ENCODE measurements at places on chromosomes 5 and 9.

- DNase-seq = peak; percentile 39
Observed at GRCh38 chr5:159855476-159856191, 60.6 kb upstream of the ADRA1B start.

DNA sequence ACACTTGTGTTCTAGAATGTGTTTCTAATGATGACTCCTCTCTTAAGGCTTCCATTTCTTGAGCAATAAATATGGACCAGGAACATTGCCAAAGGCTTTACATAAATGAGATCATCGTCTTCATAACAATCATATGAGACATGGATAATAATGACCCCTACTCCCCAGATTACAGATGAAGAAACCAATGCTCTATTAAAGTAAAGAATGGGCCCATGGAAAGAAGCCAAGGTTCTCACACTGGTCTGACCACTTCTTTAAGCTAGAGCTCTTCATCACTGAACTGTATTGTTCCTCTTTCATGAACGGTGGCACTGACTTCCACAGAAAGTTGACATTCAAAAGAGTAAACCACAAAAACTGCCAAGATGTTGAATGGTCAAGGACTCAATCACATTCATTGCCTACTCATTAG lies 65.3 kb downstream of the MARCHF3 start:
- DNase-seq = peak; percentile 94

DNA sequence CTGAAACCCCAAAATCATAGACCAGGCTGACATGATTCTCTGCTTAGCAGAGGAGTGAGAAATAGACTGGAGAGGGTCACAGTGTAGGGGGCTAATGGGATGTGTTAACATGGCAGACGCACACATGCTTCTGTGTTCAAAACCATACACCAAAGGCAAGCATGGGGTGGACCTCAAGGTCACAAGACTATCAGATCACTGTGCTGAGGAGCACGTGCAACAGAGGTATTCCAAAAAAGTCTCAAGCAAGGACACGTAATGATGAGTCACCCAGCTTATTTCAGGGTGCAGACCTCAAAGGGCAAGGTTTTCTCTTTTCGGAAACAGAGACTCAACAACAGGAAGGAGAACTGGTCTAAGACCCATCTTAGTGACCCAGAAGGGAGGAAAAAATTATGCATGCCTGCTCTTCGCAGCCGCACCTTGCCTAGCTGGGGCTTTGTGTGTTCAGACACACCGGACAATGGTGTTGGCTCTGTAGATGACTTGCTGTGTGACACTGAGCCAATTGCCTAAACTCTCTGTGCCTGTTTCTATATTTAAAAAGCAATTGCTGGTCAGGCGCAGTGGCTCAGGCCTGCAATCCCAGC lies 20.3 kb downstream of the WHRN start:
- peak; percentile 82 for DNase-seq

DNA sequence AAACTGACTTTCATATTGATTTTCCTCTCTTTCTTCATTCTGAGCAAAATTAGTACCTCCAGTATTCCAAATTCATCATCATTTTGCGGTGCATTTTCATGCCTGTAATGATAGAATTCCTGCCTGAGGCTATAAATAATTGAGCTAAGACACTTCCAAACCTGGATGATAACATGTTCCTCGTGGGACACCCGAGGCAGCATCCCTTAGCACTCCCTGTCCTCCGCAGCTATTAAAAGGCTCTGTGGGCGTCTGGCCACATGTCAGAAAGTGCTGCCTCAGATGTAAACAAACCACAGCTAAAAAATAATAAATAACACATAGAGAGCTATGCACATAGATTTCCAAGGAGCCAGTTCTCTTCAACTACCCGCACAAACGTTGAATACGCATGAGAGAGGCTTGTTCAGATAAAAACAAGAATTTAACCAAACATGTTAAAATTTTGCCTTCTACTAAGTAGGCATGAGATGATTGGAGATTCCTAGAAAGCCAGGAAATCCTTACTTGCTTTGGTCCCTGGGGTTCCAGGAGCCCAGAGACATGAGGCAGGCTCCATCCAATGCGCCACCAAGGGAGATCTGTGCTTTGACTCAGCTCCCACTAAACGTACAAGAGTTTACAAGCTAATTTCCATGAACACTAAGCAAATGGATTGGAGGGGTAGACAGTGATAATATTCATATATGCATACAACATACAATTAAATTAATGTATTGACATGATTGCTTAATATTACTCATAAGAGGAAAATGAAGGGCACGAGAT lies 82.7 kb downstream of the SHC3 start:
- DNase-seq = no peak

GRCh38 chr9:122364117-122364782 lies 6.6 kb upstream of the PTGS1 start:
- DNase-seq = peak; percentile 83

Measured in fibroblast of lung (primary cell).